ENCODE measurements at places on chromosomes 7 and 10.

- DNase-seq = no peak
Observed at GRCh38 chr7:31114593-31115343, 62.7 kb downstream of the ADCYAP1R1 start.

DNA sequence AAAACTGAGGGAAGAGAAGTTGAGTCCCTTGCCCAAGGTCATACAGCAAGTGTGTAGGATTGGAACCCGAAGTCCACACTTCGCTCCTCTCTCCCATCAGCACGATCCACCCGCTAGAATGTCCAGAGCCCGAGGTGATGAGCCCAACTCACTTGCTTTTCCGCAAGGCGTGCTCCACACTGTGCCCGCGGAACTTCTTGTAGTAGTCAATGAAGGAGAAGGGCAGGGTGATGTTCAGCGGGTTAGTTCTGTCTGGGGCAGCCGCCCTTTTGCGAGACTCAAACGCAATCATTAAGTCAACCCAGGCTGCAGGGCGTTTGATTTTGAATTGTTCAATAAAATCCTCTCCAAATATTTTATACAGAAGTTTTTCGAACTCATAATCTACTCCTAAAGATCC lies 58.6 kb downstream of the PNLIPRP2 start:
- no peak for DNase-seq

DNA sequence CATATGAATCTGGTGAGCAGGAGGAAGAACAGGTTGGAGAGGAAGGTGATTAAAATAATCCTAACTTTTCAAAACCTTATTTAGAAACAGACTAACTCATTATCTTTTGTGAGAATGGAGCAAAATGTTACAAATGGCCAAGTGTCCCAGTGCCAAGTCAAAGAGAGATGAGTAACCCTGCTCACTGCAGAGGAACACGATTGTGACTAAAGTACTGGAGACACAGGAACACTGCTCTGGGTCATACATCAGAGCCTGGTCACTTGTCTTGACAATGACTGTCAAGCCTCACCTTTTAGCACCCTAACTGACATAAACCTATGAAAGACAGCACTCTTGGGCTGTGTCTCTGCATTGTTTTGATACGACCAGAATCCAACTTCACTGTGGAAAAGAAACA lies 108.8 kb downstream of the SGMS1 start:
- no peak for DNase-seq

GRCh38 chr7:114819616-114820362 lies 102.1 kb upstream of the MDFIC start:
- no peak for DNase-seq

GRCh38 chr7:154931906-154932305 lies 71.0 kb downstream of the PAXIP1 start:
- no peak for DNase-seq

GRCh38 chr7:79459381-79459780 lies 5.9 kb upstream of the MAGI2 start:
- DNase-seq = no peak

GRCh38 chr10:14020037-14020664 lies 310.6 kb downstream of the FRMD4A start:
- DNase-seq = no peak

DNA sequence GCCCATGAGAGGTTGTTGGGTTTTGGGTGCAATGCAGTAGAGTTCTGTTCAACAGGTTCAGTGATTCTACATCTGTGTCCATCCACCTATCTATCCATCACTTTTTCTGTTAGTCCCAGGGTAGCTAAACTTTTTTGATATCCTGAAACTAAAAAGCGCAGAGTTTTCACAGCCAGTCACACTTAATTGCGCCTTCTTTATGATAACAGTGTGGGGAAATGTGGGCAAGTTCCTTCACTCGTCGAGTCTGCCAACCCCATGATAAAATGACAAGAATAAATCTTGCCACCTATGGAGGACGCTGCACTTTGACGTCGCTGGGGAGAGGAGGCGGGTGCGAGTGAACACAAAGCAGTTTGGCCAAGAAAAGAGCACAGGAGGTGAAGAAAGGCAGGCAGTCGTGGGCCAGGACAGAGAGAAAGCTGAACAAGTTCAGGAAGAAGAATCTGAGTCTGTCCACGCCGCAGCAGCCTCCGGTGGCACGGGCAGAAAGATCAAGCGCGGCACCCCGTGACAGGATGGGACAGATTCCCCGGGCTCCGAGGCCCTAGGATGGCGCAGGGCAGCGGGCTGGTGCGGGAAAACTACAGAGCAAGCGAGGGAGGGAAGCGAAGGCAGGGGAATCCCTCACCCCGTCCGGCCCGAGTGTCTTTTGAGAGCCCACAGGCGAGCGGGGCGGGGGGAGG lies 9.2 kb downstream of the SP8 start:
- no peak for DNase-seq

DNA sequence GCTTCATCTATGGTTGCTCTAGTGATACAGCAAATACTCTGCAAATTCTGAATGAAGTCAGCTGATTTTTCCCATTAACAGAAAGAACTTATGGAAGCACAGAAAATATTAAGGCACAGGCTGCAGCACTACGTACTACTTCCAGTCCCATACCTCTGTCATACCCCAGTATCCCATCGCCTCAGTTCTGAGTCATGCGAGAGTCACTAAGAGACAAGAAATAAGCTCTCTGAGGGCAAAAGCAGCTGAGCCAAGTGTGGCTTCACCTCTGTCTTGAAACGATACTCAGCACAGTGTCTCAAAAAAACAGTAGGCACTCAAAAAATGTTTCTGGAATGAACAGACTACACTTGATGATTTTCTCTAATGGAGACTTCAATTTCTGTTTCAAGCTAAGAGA lies 48.2 kb downstream of the EZH2 start:
- no peak for DNase-seq

- no peak for DNase-seq
Observed at GRCh38 chr10:48454302-48455054, 148.0 kb downstream of the MAPK8 start.

DNA sequence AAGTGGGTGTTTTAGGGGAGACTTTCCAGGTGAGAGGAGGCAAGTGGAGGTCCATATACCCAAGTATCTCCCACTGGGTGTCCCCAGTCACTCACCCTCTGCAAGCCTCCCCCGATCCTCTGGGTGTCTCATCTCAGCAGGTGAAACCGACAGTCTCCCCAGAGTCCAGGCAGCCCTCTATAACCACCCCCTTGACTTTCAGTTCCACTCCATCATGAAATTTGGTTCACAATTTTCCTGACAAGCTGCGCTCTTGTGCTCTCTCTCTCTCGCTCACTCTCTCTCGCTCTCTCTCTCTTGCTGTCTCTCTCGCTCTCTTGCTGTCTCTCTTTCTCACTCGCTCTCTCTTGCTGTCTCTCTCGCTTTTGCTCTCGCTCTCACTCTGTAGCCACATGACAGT lies 8.1 kb upstream of the RABGEF1 start:
- no peak for DNase-seq

GRCh38 chr7:47039089-47039648 lies 542.7 kb downstream of the TNS3 start:
- no peak for DNase-seq

DNA sequence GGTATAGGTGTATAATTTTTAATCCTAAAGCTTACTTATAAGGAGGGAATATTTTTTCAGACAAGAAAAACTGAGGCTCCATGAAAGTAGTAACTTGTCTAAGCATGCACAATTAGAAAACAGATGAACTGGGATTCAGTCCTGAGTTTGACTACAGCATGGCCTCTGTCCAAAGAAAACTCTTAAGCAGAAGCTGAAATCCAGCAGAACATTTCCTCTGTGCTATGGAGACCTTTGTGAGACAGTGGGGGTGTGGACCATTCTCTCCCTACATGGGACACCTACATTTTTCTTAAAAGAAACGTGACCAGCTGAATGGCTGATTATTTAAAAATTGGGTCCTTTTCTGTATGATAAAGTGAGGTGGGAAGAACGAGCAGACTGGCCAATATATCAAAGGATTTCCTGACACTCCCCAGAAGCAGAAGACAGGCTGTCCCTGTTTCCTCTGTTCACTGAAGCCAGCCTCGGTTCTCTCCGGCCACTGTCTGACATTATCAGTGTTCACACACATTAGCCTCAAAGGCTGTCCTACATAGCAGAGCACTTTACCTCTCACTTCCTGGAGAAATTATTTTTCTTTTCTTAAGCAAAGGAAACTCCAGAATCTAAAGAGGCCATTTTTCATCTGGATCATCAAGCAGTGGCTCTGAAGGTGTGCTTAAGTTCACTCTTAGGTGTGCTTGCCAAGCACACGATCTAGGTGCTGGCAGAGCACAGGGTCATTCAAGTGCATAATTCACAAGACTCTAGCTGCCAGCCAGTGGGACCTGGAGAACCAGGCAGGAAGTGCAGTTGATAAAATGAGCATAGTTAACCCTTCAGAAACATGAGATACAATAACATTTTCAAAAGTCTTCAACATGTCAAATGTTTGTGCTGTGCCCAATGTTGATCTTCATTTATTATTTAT lies 40.4 kb upstream of the KIAA1217 start:
- no peak for DNase-seq

- no peak for DNase-seq
Observed at GRCh38 chr10:94146313-94146712, 152.6 kb downstream of the PLCE1 start.

DNA sequence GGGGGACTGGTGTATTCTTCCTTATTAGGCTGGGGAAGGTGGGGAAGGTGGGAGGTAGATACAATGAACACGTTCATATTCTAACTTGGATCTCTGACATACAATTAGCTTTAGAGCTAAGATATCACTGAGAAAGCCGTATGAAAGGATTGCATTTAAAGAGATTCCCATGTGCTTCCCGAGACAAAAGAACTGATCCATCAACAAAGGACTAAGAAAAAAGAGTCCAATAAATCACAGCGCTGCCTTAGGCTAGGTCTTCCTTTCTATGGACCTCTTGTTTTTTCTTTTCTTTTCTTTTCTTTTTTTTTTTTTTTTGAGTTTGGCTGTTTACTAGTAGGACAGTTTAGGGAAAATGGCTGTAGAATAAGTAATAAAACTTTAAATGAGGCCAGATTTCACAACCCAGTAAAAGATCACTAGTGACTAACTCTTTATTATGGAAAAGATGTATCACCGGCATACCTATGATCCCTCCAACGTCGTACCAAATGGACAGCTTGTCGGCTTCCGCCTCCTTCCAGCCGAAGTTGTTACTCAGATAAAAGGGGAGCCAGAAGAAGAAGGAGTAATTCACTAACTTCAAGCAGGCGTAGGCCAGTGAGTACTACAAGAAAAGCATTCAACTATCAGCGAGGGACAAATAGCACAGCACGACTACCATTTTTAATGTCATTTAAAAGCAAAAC lies 50.0 kb downstream of the SLC37A3 start:
- DNase-seq = no peak

- DNase-seq = no peak
Observed at GRCh38 chr10:62083412-62084267, 182.1 kb downstream of the ARID5B start.

- no peak for DNase-seq
Observed at GRCh38 chr10:60611291-60611747, 167.0 kb upstream of the CDK1 start.

DNA sequence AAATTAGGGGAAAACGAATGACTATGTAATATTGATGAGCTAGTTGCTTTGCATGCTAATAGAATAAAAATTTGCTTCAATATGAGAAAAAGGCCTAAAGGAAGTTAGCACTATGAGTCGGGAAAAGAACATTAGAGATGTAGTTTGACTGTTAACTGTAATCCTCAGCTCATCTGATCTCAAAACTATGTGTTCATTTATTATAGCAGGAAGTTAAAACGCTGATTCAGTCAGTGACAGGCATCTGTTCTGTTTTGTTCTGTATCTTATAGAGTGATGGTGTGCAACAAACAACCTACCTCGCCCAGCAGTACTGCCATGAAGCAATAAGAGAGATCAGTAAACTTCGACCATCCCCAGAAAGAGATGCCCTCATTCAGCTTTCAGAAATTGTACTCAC lies 48.6 kb downstream of the PDSS1 start:
- no peak for DNase-seq

DNA sequence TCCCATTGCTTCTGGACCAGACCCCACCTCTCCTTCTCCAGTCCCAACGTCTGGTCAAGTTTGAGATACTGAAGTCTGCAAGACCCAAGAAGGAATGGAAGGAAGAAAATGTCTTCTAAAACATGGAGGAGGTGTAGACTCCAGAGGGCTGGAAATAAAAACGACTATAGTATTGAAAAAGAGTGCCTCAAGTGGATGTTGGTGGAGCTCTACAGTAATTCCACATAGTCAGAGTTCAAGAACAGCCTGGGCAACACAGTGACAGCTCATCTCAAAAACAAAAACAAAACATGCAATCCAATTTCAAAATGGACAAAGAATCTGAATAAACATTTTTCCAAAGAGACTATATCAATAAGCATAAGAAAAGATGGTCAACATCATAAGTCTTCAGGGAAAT lies 2.3 kb upstream of the PCGF6 start:
- no peak for DNase-seq

- no peak for DNase-seq
Observed at GRCh38 chr10:110615057-110615747, 28.9 kb upstream of the RBM20 start.

DNA sequence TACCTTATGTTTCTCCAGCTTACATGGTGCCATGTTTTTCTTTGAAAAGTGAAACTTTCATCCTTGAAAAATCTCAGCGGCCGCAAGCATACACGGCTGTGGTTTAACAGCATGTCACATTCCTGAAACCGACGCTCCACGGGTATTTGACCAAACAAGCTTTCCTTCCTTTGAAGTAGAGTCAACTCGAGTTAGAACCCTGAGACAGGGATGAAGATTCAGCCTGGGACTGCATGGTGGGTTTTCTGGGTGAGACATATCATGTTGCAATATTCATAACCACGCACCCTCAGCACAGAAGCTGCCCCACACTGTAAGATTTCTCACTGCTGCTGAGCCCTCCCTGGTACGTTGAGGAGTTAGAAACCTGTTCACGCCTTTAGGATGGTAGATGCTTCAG lies 8.1 kb downstream of the CYP26A1 start:
- DNase-seq = no peak

GRCh38 chr10:73962386-73962785 lies 35.5 kb upstream of the VCL start:
- no peak for DNase-seq

DNA sequence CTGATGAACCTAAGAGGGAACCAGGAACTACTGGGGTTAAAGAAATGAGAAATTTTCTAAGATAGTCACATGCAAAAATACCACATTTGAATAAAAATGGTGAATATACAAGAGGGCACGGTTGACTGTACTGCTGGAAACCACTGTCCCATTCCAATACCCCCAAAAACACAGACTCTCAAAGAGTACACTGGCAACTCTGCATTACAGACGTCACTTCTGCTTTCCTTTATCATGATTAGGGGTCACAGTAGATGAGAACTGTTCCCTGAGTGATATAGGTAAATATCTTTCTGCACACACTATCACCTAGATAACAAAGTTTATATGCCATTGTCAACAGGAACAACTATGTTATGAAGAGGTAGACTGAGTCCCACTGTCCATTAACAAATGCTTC lies 69.5 kb downstream of the RAPGEF5 start:
- no peak for DNase-seq
